ENCODE measurements at places on chromosomes 2 and 18.

GRCh38 chr18:49020621-49021021 is 69.9 kb upstream of the SMAD7 start:
- peak; percentile 39 for DNase-seq

GRCh38 chr18:13410471-13410870 is 191.9 kb downstream of the LDLRAD4 start:
- no peak for DNase-seq

DNA sequence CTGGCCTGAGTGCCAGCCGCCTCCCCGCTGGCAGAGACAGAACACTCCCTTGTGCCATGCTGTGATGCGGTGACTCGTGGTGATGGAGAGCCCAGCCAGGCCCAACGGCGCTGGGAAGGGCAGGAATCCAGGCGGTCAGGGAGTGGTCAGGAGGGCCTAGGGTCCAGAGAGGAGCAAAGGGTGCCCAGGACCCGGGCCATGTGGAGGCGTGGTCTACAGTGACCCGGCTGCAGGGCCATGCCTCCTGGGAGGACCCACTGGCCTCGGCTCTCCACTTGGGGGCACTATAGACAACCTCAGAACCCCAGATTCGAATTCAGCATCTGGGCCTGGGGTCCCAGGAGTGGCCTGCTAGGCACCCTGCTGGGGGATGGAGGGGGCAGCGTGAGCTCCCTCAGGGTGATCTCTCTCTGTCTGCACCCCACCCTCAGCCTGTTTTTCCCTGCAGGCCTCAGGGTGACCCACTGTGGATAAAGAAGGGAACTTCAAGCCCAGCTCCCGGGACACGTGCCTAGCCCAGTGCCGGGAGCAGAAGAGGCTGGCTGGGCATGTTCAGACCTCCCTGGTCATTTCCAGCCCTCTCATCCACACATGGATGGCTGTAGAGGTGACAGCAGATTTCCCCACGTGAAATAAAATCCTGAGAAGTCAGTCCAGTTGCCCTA is 13.0 kb downstream of the AMER3 start:
- no peak for DNase-seq

- no peak for DNase-seq
Measured at GRCh38 chr2:95539836-95540235, 52.0 kb upstream of the TRIM43 start.

DNA sequence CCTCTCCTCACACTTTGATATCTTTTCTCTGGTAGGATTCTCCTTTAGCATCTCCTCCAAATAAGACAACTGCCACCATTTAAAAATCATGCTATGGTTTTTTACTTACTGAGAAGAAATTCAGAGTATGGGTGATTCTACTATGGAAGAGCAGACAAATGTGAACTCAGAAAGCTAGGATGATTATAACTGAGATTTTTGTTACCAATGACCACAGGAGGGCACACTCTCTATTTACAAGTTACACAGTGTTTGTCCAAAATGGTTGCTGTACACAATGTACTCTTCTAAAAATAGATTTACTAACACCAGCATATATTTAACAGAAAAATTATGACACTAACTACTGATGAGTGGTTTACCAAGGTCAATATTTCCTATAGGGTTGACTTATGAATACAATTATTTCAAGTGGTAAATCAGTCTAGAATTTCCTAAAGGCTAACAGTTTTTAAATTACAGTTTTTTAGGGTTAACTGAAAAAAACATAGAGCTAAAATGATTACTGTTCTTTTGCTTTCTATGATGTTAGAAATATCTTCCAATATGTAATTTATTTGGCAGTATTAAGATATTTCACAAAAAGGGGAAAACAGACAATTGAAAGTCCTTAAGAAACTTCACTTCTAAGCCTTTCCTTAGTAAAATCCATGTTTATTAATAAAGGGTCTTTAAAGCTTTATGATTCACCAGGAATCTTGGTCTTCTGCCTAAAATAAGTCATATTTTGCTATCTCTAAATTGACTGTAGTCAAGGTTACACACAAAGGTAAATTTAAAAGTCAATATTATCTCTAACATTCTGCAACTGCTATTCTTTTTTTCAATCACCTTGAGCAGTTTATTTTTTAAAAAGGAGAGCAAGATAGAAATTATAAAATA is 57.2 kb downstream of the MAP4K3 start:
- DNase-seq, result no peak

- DNase-seq, result no peak
Measured at GRCh38 chr2:149906886-149907285, 319.3 kb upstream of the MMADHC start.

- DNase-seq, result no peak
Measured at GRCh38 chr2:234286118-234286598, 210.7 kb downstream of the ARL4C start.

DNA sequence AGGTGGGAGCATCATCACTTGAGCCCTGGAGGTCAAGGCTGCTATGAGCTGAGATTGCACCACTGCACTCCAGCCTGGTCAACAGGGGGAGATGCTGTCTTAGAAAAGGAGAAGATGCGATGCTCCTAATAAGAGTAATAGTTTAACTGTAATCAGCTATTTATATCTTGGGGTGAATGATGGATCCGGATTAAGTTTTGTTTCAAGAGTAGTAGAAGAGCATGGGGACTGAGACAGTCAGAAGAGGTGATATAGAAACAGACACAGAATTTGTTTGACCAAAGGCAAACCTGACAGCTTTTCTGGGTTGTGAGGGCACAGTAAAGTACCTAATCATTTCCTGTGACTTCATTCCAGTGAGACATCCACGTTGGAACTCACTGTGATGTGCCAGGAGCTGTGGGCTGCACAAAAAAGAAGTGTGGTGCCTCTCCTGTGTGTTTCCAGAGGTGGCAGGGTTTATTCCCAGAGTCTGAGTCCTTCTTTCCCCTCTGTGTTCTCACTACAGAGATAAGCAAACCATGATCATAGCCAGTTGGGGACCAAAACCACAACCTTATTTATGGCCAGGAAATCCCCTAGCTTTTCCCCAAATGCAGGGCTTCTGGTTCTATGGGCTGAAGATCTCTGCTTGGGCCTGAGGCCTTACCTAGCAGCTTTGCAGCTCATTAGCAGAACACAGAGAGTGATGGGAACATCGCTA is 113.7 kb downstream of the XRCC5 start:
- no peak for DNase-seq

DNA sequence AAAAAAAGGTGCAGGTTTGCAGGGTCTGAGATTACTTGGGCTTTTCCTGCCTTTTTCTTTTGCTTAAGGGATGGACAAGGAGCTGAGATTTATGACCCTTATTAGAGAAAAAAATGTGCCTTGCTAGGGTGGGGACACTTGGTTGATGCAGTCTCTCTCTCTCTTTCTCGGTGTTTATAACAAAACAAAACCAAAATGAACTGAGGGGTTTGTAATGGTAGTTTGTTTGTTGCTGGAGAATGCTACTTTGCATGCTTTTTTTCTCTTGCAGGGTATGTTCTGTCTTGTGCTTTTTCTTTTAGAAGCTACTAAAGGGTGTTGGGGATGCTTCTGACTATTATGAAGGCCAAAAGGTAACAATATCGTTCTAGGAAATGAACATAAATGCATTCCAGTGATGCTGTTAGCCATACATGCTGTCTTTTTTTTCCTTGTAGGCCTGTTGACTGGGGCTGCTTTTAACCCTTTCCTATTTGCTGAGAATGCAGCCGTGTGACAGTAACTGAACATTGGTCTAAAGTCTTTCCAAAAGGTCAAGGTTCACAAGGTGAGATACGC is 435 bp downstream of the ZNF532 start:
- no peak for DNase-seq

DNA sequence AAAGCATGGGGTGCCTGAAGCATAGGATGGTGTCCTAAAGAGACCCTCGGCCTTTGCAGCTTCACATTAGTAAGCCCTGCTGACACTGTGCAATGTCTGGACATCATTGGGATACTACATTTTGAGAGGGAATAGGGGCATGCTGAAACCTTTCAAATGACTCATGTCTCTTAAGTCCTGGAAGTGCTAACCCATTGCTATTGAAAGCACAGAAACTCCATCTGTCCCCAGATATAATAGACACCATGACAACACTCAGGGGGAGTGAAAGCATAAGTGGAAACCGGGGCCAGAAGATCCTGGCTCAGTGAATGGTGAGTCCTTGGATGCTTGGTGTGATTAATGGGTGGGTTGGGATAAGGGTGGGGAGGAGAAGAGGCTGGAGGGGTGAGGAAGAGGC is 595.5 kb upstream of the ID2 start:
- DNase-seq, result no peak

GRCh38 chr2:181138816-181139215 is 158.4 kb downstream of the UBE2E3 start:
- no peak for DNase-seq

DNA sequence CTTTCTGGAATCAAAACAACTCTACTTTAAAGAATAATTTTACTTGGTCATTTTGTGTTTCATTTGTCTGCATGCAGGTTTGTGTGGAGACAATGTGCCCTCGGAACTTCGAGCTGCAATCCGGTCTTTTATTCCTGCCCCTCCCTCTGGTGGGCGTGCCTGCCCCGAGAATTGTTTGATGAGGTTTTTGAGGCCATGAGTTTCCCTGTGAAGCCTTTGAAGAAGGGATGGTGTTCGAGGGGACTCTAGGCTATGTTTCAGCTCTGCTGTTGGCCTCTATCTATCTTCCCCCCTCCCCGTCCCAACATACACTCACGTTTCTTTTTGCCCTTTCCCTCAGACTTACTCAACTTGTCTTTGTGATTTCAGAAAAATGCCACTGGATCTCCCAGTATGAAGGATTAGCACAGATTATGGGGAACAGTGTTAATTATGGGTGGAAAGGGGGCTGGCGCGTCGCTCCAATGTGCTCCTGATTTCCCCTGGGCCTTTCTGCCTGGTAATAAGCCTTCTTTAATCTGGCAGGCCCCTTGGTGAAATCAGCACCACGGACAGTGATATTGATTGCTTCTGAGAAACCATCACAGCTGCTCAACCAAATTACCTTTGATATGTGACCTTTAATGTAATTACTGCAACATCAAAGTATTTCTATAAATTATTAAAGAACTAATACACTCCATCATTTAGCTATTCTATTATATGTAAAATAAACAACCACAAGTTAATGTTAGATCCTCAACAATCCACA is 82.2 kb downstream of the CELF4 start:
- DNase-seq, result peak; percentile 90

DNA sequence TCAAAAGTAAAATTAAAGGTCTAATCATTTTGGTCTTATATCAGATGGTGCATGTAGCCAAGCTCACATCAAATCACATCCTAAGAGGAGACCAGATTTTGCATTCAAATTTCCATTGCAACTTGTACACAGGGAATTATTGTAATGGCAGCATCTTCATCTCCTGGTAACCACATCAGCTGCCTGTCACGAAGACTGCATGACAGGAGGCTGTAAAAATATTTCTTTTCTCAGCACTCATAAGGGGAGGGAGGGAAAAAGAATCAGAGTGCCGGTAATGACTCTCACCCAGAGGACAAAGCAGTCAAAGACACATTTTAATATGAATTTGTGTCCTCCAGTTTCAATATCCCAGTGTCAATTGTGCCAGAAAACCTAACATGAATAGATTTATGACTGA is 216.7 kb downstream of the TMEM163 start:
- DNase-seq, result no peak

GRCh38 chr18:67133669-67134068 is 382.9 kb downstream of the DSEL start:
- no peak for DNase-seq

- DNase-seq, result no peak
Measured at GRCh38 chr2:142495141-142495540, 364.3 kb upstream of the LRP1B start.

DNA sequence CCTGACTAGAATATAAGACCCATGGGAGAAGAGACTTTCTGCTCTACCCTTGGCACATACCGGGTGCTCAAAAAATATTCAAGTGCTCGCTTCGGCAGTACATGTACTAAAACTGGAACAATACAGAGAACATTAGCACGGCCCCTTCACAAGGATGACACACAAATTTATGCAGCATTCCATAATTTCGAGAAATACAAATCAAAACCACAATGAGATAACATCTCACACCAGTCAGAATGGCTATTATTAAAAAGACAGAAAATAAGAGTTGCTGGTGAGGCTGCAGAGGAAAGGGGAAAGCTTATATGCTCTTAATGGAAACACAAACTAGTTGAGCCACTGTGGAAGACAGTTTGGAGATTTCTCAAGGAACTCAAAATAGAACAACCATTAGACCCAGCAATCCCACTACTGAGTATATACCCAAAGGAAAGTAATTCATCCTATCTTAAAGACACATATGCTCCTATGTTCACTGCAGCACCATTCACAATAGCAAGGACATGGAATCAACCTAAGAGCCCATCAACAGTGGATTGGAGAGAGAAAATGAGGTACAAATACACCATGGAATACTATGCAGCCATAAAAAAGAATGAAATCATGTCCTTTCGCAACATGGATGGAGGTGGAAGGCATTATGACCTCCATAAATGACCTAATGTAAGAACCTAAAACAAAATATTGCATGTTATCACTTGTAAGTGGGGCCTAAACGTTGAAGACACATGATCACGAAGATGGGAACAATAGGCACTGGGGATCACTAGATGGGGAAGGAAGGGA is 71.6 kb upstream of the CYP1B1 start:
- DNase-seq, result no peak

DNA sequence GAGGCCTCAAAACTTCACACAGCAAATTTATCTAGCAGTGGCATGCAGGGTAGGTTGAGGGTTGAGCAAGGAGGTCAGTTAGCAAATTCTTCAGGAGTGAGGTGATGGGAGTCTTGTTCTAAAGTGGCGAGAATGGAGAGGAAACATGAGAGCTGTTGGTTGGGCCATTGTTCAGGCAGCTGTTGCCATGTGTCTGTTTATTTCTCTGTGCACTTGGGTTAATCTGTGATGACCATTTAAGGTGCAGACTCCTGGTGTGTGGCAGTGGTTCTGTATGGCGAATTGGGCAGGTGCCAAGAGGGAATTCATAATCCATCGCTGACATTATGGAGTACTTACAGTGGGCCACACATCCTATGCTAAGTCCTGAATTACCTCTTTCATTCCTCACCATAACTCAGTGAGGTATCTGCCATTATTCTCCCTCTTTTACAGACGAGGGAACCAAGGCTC is 30.4 kb downstream of the TMEM178A start:
- DNase-seq, result peak; percentile 79

GRCh38 chr2:136392897-136393505 is 275.1 kb upstream of the CXCR4 start:
- DNase-seq, result no peak

GRCh38 chr2:184534986-184535385 is 63.3 kb upstream of the ZNF804A start:
- DNase-seq, result no peak

GRCh38 chr2:200622106-200622505 is 36.3 kb downstream of the AOX1 start:
- no peak for DNase-seq

Data from kidney (tissue), 22 donors.